ENCODE measurements at places on chromosomes 12 and 14.
A peak's percentile ranks its signal among the peaks of the same experiment; 100 is the strongest.

DNA sequence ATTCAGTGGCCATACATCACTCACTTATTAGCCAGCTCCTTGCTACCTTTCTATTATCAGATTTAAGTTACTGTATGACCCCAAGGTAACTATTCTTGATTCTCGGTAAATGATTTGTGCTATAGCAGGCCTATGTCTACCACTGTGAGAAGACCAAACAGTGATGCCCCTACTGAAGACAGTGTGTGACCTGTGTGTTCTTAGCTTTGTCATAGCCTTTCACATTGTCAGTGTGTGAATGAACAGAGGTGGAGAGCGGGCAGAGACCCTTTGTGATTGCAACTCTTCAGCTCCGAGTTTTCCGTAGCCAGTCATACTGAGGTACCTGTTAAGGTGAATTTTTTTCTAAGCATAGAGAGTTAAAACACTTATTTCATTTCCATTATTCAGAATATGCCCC lies 294.0 kb downstream of the LRFN5 start:
- no peak for DNase-seq

DNA sequence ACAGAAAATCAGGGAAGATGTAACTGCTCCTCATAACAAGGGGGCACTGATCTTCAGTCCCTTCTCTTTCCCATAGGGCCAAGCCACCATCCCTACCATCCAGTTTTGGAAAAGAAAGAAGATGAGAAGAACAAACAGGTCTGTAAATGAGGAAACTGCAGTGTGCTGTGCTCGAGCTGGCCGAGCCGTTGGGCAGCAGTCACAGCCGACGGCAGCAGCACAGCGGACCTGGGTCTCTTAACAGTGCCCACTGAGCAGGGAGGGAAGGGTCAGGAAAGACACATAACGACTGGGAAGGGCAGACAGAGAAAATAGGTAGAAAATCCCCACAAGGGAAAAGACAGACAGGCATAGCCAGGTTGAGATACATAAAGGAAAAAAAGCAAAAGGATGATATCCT lies 38.2 kb downstream of the BDKRB1 start:
- no peak for DNase-seq

DNA sequence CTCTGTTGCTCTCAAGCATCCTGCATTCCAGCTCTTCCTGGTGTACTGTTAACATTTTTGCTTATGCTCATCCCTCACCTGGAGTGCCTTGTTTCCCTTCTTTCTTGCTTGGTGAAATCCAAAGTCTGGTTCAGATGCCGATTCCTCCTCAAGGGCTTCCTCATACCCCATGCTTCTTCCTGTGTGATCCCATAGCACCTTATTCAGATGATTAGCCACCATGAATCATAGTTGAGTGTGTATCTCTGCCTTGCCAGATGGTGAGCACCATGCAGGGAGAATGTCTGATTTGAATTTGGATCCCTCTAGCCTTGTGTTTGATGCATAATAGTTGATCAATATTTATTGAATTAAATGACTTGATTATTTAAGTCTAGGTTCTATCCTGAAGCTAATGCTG lies 39.4 kb upstream of the ANO4 start:
- peak; percentile 53 for DNase-seq

- DNase-seq = no peak
Measured at GRCh38 chr12:108254517-108255251, 84.4 kb downstream of the CMKLR1 start.

- DNase-seq = no peak
Measured at GRCh38 chr14:80933282-80933681, 8.3 kb downstream of the CEP128 start.

- no peak for DNase-seq
Measured at GRCh38 chr14:67332468-67332867, 27.1 kb downstream of the ATP6V1D start.

GRCh38 chr14:22297376-22297775 lies 291.6 kb downstream of the DAD1 start:
- DNase-seq = no peak

DNA sequence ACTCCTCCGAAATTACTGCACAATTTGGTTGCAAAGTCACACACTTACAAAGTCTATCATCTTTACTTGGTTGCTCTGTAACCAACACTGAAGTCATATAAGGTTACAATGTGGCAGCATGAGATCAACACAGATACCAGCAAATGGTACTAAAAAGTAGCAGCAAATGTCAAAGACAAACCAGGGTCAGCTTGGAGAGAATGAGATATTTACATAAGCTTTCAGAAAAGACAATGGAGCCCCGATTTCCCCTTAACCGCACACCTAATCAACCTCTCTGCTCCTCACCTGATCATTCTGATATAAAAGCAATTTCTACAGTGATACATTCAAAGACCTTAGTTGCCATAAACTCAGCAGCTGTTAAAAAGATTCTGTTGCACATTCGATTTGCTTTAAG lies 76.4 kb upstream of the FOXN3 start:
- peak; percentile 19 for DNase-seq

GRCh38 chr12:6083601-6084000 lies 40.9 kb downstream of the VWF start:
- DNase-seq = no peak

DNA sequence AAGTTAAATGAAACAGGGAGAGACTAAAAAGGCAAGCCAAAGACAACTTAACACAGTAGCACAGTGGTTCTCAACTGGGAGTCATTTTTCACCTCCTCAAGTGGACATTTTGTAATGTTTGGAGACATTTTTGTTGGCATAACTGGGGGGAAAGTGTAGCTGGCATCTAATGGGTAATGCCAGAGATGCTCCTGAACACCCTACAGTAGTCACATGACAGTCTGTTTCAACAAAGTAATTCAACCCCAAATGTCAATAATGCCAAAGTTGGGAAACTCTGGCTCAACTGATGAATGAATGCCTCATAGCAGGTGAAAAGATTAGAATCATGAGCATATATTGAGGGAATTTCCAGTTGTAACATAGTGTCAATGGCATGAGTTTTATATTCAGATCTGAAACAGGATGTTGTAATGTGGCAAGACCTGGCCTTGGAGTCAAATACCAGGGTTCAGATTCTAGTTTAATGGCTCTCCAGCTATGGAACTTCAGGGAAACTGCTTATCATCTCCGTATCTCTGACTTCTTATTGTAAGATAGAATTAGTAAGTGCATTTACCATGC lies 2.4 kb upstream of the OR4K5 start:
- no peak for DNase-seq

GRCh38 chr14:105646175-105646574 lies 119.8 kb downstream of the TMEM121 start:
- DNase-seq = no peak

GRCh38 chr12:108966378-108967151 lies 54.3 kb downstream of the SVOP start:
- DNase-seq = no peak

DNA sequence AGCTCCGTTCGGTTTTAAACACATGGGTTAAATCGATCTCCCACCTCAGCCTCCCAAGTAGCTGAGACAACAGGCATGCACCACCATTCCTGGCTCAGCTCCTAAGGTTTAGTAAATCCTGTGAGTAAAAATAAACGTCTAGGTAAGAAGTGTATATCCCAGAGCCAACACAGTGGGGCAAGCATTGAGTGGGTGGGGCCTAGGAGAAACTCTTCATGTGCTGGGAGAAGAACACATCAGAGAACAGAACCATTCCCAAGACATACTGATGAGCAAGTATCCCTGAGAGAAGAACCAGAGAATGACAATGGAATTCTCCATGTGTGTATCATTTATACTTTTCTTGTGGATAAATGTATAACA lies 86.3 kb downstream of the SEC23A start:
- DNase-seq = no peak

GRCh38 chr14:86933460-86933859 lies 1059.5 kb downstream of the GALC start:
- DNase-seq = peak; percentile 30

DNA sequence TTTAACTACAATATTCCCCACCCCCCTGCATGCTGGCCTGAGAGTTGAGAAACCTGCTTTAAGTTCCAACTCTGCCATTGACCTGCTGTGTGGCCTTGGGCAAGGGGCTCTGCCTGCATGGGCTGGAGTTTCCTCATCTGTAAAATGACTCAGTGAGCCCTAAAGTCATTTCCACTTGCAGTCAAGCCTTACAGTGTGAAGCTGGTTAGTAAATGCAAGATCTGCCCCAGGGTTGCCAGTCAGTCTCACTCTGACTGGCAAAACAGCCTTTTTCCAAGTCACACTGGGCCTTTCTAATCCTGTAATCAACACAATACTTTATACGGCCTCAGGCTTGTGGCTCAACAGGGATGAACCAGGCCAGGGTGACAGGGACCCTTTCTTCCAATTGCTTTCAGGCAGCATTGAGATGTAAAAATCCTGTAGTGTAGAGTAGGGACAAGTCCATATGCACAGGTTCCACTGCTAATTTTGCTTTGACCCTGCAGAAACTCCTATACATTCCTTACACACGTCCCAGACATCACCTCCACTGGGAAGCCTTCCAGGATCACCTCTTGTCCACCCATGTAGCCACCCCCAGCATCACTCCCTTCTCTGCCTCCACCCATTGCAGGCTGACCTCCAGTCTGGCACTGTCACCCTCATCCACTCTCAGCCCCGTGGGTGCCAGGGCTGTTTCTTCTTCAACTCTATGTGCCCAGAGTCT lies 42.6 kb upstream of the PRIMA1 start:
- DNase-seq = no peak

DNA sequence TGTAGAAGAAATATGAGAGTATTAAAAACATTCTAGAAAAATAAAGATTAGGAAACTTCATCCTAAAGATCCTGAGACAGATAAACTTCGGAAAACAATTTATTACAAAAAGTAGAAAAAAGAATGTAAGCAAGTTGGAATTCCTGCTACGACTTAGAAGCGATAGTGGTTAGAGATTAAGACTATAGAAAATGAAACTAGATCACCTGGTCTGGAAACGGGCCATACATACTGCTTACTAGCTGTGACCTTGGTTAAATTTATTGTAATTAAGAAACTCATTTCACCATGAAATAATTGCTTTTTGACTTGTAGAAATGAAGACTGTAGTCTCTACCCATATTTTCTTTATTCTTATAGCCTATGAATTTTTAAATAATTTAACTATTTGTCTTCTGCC lies 614.1 kb downstream of the SLC16A7 start:
- DNase-seq = no peak

DNA sequence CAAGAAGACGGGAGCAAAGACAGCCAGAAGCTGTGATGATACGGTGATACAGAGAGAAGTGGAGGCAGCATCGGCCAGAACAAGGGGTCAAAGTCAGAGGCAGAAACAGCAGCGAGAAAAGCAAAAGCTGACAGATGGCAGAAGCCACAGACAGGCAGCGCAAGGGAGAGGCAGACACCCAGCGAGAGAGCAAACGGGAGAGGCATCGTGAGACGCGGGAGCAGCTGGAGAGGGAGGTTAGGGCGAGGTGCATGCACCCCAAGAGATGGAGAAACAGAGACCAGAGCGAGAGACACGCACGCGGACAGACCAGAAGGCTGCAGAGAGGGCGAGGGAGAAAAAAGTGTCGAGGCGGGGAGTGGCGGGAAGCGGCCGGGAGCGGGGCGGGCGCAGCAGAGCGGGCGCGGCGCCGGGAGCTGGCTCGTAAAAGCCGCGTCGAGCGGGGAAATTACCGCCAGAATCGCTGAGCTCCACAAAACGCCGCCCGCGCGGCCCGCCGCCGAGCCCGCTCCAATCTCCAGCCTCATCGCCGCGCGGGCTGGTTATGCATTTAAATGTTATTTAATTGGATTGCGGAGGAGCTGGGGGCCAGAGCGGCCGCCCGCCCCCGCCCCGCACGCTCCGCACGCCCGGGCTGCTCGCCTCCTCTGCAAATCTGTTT lies 15.6 kb downstream of the SMUG1 start:
- DNase-seq = peak; percentile 13

GRCh38 chr12:109538191-109538863 lies 35.0 kb downstream of the MMAB start:
- DNase-seq = no peak

DNA sequence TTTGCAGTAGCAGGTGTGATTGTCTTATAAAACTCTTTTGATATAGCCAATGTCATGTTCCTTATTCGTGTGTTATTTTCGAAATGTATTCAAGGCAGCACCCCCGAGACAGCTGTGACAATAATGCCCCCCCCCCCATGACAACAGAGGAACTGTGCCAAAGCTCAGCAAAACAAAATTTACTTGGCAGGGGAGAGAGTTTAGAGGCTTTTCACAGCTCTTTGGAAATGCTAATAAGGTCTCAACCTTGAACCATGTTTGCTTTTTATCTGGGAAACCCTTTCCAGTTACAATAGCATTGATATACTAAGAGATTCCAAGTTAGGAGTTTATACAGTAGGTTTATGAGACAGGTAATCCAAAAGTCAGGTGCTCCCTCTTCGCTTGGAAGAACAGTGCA lies 56.4 kb upstream of the USP44 start:
- DNase-seq = no peak

- DNase-seq = no peak
Measured at GRCh38 chr12:111390910-111391309, 14.8 kb upstream of the SH2B3 start.

DNA sequence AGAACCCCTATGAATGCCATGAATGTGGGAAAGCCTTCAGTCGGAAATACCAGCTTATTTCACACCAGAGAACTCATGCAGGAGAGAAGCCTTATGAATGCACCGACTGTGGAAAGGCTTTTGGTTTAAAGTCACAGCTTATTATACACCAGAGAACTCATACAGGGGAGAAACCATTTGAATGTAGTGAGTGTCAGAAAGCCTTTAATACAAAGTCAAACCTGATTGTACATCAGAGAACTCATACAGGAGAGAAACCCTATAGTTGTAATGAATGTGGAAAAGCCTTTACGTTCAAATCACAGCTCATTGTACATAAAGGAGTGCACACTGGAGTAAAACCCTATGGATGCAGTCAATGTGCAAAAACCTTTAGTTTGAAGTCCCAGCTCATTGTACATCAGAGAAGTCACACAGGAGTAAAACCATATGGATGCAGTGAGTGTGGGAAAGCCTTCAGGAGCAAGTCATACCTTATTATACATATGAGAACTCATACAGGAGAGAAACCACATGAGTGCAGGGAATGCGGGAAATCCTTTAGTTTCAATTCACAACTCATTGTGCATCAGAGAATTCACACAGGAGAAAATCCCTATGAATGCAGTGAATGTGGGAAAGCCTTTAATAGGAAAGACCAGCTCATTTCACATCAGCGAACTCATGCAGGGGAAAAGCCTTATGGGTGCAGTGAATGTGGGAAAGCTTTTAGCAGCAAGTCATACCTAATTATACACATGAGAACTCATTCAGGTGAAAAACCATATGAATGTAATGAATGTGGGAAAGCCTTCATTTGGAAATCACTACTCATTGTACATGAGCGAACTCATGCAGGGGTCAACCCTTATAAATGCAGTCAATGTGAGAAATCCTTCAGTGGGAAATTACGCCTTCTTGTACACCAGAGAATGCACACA lies 22.3 kb downstream of the ZNF268 start:
- DNase-seq = no peak

DNA sequence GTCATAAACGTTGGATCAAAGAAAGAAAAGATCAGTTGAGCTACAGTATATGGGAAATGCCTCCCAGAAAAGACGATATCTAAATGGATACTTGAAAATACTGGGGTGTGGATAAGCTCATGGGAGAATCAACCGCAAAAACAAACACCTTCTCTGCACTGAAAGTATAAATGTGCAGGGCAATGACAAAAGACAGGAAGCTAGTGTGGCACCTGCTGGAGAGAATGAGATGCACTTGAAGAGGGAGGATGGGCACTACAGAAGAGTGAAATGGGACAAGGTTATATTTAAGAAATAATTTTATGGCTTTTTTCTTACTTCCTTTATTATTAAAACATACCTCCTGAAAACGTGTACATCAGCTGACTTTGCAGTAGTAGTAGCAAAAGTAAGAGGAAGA lies 153.7 kb downstream of the PRKD1 start:
- DNase-seq = no peak

Data from kidney tubule cell (primary cell).